ENCODE measurements at places on chromosomes 3 and 15.
A peak's percentile ranks its signal among the peaks of the same experiment; 100 is the strongest.

- H3K27me3 ChIP-seq: no peaks in the 10 kb centered on the region
- peaks cover 87% of the 10 kb centered on the region for H3K4me1 ChIP-seq
- H3K4me3 ChIP-seq: no peak overlapping the region
- H3K27ac ChIP-seq: no peak overlapping the region
- DNase-seq: no peak
Measured at GRCh38 chr15:67077641-67078215, 12.3 kb downstream of the SMAD3 start.

GRCh38 chr3:161854232-161854771 lies 357.7 kb downstream of the OTOL1 start:
- no peak overlapping the region for H3K4me3 ChIP-seq

- no peaks in the 10 kb centered on the region for H3K27me3 ChIP-seq
- no peaks in the 10 kb centered on the region for H3K4me1 ChIP-seq
- no peak overlapping the region for H3K4me3 ChIP-seq
- no peak overlapping the region for H3K27ac ChIP-seq
Measured at GRCh38 chr3:126723801-126724200, 19.8 kb downstream of the CHCHD6 start.

- H3K27me3 ChIP-seq: no peaks in the 10 kb centered on the region
- H3K27ac ChIP-seq: no peak overlapping the region
- no peak overlapping the region for H3K4me3 ChIP-seq
Measured at GRCh38 chr3:46463868-46464241, 850 bp downstream of the LTF start.

DNA sequence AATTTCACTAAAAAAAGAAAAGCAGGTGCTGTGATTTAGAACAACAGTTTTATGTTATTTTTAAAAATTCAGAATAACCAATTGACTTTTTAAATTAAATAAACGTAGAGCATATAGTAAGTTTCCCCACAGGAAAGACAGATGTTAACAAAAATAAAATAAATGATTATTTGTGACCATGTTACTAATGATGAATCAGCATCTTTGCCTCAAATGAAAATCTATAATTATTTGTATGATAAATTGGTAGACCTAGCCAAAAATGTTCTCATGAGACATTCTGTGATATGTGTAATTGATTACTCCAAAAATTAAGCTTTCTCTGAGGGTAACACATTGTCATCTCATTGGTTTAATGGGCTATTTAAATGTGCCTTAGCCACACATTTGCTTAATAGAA lies 948.0 kb downstream of the NAALADL2 start:
- no peaks in the 10 kb centered on the region for H3K4me1 ChIP-seq
- H3K4me3 ChIP-seq: no peak overlapping the region
- H3K36me3 ChIP-seq: no peaks in the 10 kb centered on the region
- H3K27ac ChIP-seq: no peak overlapping the region
- no peak for DNase-seq

DNA sequence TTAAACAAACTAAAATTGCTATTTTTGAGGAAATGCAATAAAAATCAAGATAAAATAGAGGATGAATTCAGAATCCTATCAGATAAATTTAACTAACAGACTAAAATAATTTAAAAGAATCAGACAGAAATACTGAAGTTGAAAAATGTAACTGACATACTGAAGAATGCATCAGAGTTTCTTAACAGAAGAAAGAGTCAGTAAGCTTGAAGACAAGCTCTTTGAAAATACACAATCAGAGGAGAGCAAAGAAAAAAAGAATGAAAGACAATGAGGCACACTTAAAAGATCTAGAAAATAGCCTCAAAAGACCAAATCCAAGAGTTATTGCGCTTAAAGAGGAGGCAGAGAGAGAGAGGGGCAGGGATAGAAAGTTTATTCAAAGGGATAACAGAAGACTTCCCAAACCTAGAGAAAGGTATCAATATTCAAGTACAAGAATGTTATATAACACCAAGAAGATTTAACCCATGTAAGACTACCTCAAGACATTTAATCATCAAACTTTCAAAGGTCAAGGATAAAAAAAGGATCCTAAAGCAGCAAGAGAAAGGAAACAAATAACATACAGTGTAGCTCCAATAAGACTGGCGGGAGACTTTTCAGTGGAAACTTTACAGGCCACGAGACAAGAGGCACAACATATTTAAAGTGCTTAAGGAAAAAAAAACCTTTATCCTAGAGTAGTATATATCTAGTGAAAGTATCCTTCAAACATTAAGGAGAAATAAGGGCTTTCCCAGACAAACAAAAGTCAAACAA lies 24.7 kb downstream of the PEAK1 start:
- no peak for DNase-seq
- no peaks in the 10 kb centered on the region for H3K36me3 ChIP-seq
- H3K27me3 ChIP-seq: no peaks in the 10 kb centered on the region
- no peak overlapping the region for H3K4me3 ChIP-seq

DNA sequence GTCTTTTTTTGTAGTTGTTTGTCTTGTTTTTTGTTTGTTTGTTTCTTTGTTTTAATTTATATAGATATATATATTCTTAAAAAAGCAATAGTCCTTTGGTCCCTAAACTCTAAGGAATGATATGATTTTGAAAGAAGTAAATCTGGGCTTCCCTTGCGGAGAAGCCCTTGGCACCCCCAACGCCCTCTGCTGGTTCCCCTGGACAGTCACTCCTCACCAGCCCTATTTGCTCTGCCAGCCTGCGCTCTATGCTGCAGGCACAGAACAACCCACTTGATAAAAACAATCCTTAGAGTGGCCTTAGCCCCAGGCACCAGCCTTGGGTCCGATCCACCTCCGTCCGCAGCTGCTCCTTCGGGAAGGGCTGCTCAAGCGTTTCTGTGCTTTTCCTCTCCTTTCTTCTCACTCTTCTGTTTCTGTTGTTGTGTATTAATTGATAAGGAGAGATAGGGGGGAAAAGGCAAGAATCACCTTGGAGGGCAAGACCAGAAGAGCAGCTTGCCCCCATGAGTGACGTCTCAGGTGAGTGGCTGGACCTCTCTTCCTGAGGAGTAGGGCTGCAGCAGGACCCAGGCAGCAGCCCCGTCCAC lies 13.7 kb upstream of the PARP6 start:
- no peaks in the 10 kb centered on the region for H3K4me1 ChIP-seq
- H3K27ac ChIP-seq: no peak overlapping the region
- no peak overlapping the region for H3K4me3 ChIP-seq
- H3K36me3 ChIP-seq: no peaks in the 10 kb centered on the region
- peak; percentile 58 for DNase-seq

GRCh38 chr3:28050120-28050519 lies 191.3 kb upstream of the CMC1 start:
- H3K27ac ChIP-seq: no peak overlapping the region
- no peak for DNase-seq
- H3K27me3 ChIP-seq: no peaks in the 10 kb centered on the region
- H3K4me3 ChIP-seq: no peak overlapping the region
- H3K36me3 ChIP-seq: no peaks in the 10 kb centered on the region
- no peaks in the 10 kb centered on the region for H3K4me1 ChIP-seq

Data from naive thymus-derived CD4-positive, alpha-beta T cell (primary cell).